Activated B cell treated with CpG ODN at 0.5 μM for 24 hours (primary cell): ENCODE measurements at places on chromosomes 2 and 18. TPM values are rescaled to one million over a fixed set of nuclear protein-coding genes. Genes with fewer than 3 reads are reported as not detected.

SERTAD2 gene
- 45.6 and 47.3 TPM in 2 replicates for total RNA-seq

STARD6 gene
- not detected in 2 replicates for total RNA-seq

CNDP1 gene
- total RNA-seq: 0.15 and 0.33 TPM in 2 replicates

FABP1 gene
- not detected in 2 replicates for total RNA-seq

GPR155 gene
- total RNA-seq: 2.8 TPM in 2 replicates

CCDC74B gene
- total RNA-seq: 0.24 and 0.93 TPM in 2 replicates

DNA sequence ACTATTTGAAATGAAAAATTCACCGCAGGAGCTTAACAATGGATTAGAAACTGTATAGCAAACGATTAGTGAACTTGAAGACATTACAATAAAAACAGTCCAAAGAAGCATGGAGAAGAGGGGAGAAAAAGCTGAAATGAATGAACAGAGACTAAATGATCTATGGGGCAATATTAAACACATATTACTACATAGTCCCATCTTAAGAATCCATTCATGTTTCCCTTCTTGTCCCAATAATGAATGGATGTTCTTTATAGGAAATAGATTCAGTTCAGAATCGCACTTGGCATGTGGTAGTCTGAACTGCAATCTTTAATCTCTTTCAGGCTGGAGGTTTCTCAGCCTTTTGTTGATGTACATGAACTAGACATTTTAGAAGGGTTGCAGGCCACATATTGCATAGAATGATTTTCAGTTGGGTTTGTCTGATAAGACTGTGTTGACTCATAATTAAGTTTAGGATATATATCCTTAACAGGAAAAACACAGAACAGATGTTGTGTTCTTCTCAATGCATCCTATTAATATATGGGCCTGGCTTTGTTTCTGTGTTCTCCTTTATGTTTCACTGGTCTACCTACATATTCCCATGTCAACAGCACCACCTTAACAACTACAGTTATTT lies 27.9 kb downstream of the CCDC88A start:
- DNase-seq: no peak
- no peaks in the 10 kb centered on the region for H3K36me3 ChIP-seq
- H3K4me3 ChIP-seq: no peak overlapping the region
- H3K4me1 ChIP-seq: no peaks in the 10 kb centered on the region
- no peaks in the 10 kb centered on the region for H3K27me3 ChIP-seq

- no peaks in the 10 kb centered on the region for H3K27me3 ChIP-seq
- no peak overlapping the region for H3K27ac ChIP-seq
- no peak for DNase-seq
- H3K4me1 ChIP-seq: no peaks in the 10 kb centered on the region
- no peaks in the 10 kb centered on the region for H3K36me3 ChIP-seq
These were observed 707.6 kb downstream of the SLC4A3 start for GRCh38 chr2:220334871-220335590.

GRCh38 chr2:179422037-179422643 lies 157.5 kb upstream of the SESTD1 start:
- no peaks in the 10 kb centered on the region for H3K36me3 ChIP-seq
- no peaks in the 10 kb centered on the region for H3K4me1 ChIP-seq
- peak; percentile 19 for DNase-seq
- no peak overlapping the region for H3K27ac ChIP-seq
- H3K4me3 ChIP-seq: no peak overlapping the region

- no peak overlapping the region for H3K27ac ChIP-seq
- no peaks in the 10 kb centered on the region for H3K36me3 ChIP-seq
- no peak for DNase-seq
- H3K27me3 ChIP-seq: peaks cover 12% of the 10 kb centered on the region
These were observed 192.2 kb downstream of the IRS1 start for GRCh38 chr2:226607379-226607778.

DNA sequence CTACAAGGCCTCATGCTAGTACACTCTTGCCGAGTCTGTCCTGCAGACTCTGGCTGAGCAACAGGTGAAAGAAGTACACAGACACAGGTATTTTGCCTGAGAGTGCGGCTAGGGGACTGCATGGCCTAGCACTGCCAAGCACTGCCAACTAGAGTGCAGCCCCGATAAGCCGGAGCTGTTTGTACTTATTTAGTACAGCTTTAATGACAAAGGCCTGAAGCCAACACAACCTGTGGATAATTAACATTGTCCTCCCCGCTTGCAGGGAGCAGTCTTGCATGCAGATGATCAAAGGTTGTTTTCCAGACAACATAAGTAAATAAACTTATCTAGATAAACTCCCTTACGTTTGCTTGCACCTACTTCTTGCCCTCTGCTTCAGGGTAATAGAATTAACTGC lies 63.7 kb upstream of the MMADHC start:
- no peak for DNase-seq
- H3K27ac ChIP-seq: no peak overlapping the region
- no peaks in the 10 kb centered on the region for H3K4me1 ChIP-seq
- peaks cover 3% of the 10 kb centered on the region for H3K27me3 ChIP-seq
- no peak overlapping the region for H3K4me3 ChIP-seq
- no peaks in the 10 kb centered on the region for H3K36me3 ChIP-seq

- H3K4me3 ChIP-seq: no peak overlapping the region
- no peaks in the 10 kb centered on the region for H3K27me3 ChIP-seq
- H3K4me1 ChIP-seq: peaks cover 24% of the 10 kb centered on the region
- H3K36me3 ChIP-seq: peaks cover 23% of the 10 kb centered on the region
- DNase-seq: no peak
- H3K27ac ChIP-seq: no peak overlapping the region
These were observed 72.3 kb upstream of the RIOK3 start for GRCh38 chr18:23380817-23381216.

- no peaks in the 10 kb centered on the region for H3K4me1 ChIP-seq
- no peak overlapping the region for H3K4me3 ChIP-seq
- no peaks in the 10 kb centered on the region for H3K36me3 ChIP-seq
- no peak overlapping the region for H3K27ac ChIP-seq
- H3K27me3 ChIP-seq: no peaks in the 10 kb centered on the region
These were observed 17.1 kb downstream of the EDAR start for GRCh38 chr2:108971661-108972566.

DNA sequence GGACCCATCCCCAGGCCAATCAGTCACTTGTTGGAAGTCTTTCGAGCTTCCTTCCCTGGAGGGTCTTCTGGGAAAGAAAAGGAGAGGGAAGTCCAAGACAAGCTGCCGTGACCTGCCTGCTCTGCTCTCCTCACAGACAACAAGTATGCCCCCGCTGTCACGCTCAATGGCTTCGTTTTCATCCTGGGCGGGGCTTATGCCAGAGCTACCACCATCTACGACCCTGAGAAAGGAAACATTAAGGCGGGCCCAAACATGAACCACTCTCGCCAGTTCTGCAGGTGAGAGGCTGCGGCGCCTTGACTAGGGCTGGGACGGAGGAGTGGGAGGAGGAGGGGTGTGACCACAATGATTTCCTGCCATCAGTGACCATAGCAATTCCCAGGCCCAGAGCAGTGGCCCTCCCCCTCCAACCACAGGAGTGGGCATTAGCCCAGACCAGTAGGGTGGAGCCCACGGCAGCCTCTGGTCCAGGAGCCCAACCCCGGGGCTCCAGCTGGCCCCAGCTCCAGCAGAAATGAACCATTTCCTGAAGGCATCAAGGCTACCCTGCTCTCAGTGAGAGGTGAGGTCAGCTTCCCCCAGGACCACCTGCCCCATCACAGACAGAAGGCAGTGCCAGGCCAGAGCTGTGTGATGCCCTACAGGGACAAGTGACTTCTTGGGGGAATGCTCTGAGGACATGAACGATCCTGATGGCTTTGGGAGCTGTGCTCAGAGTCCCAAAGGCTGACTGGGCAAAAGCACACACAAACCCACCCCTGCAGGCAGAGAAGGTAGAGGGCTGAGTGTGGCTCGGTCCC lies 223.1 kb downstream of the ATAD2B start:
- no peaks in the 10 kb centered on the region for H3K27me3 ChIP-seq
- H3K36me3 ChIP-seq: peaks cover 40% of the 10 kb centered on the region
- H3K4me3 ChIP-seq: no peak overlapping the region
- H3K4me1 ChIP-seq: no peaks in the 10 kb centered on the region
- no peak for DNase-seq

GRCh38 chr2:68418855-68419254 lies 48.2 kb downstream of the FBXO48 start:
- H3K4me3 ChIP-seq: no peak overlapping the region
- no peaks in the 10 kb centered on the region for H3K27me3 ChIP-seq
- H3K27ac ChIP-seq: peak overlapping the region; percentile 67
- H3K36me3 ChIP-seq: no peaks in the 10 kb centered on the region

DNA sequence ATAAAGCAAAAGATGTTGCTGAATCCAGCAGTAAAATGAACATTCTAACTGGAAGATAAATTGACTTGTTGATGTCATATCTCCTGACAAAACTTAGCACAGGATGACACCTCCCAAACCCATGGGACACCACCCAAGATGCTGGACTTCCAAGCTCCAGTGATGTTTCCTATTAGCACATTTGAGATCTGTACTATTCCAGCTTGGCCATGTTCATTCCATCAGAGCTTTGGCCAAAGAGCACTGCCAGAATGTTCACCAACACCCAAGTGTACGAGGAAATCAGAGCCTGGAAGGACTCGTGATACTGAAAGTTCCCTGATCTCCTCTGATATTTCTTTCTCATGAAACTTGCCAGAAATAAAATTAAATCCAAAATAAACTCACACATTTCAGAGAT lies 44.7 kb downstream of the PID1 start:
- no peak overlapping the region for H3K4me3 ChIP-seq
- no peak overlapping the region for H3K27ac ChIP-seq
- H3K27me3 ChIP-seq: no peaks in the 10 kb centered on the region
- no peaks in the 10 kb centered on the region for H3K4me1 ChIP-seq

DNA sequence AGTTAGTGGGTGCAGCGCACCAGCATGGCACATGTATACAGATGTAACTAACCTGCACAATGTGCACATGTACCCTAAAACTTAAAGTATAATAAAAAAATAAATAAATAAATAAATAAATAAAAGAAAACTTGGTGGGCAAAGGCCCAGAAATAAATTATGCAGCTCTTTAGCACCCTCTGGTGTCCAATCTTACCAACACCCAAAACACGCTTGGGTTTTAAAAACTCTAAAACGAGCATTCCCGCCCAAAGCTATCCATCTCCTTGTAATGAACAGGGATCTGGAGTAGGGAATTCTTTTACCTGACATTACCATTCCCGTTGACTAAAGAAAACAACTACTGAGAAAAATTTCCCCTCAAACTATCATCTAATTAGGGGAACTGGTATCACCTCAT lies 2005.9 kb upstream of the CELF4 start:
- no peak overlapping the region for H3K4me3 ChIP-seq
- no peak for DNase-seq
- H3K36me3 ChIP-seq: no peaks in the 10 kb centered on the region
- H3K27me3 ChIP-seq: no peaks in the 10 kb centered on the region
- no peak overlapping the region for H3K27ac ChIP-seq

DNA sequence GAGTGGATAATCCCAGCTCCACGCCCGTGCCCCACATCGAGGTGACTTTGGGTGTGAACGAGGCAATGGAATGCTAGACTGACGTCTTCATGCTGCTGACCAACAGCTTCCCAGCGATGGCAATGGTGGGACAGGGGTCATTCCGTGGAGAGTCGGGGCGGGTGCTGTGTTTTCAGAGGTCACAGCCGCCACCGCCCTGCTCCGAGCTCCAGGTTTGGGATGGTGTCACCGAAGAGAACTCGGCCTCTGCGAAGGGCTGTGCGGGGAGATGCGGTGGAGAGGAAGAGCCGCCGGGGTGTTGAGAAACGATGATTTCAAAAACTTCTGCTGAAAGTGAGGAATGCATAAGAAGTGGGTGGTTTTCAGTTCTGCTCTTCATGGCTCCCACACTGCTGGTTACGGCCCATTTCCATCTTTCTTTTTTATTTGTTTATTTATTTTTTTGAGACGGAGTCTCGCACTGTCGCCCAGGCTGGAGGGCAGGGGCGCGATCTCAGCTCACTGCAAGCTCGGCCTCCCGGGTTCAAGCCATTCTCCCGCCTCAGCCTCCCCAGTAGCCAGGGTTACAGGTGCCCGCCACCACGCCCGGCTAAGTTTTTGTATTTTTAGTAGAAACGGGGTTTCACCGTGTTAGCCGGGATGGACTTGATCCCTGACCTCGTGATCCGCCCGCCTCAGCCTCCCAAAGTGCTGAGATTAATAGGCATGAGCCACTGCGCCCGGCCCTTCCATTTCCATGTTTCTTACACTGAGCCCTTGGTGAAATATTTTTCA lies 142.6 kb downstream of the RTP5 start:
- DNase-seq: no peak
- H3K27ac ChIP-seq: peak overlapping the region; percentile 33
- H3K36me3 ChIP-seq: no peaks in the 10 kb centered on the region
